Islet precursor cell (in vitro differentiated cells): ENCODE measurements at places on chromosomes 12 and 14.

DNA sequence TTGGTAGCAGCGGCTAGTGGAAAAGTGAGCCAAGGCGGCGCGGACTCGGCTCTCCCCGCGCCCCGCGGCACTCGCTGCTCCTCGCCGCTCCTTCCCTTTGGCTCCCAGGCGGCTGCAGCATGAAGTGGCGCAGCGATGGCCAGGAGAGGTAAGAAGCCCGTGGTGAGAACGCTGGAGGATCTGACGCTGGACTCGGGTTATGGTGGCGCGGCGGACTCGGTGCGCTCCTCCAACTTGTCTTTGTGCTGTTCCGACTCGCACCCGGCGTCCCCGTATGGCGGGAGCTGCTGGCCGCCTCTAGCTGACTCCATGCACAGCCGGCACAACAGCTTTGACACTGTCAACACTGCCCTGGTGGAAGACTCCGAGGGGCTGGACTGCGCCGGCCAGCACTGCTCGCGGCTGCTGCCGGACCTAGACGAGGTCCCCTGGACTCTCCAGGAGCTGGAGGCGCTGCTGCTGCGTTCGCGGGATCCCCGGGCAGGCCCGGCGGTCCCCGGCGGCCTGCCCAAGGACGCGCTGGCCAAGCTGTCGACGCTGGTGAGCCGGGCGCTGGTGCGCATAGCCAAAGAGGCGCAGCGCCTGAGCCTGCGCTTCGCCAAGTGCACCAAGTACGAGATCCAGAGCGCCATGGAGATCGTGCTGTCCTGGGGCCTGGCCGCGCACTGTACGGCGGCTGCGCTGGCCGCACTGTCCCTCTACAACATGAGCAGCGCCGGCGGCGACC, 225.6 kb upstream of the CRY1 start:
- peak; percentile 85 for DNase-seq

DNA sequence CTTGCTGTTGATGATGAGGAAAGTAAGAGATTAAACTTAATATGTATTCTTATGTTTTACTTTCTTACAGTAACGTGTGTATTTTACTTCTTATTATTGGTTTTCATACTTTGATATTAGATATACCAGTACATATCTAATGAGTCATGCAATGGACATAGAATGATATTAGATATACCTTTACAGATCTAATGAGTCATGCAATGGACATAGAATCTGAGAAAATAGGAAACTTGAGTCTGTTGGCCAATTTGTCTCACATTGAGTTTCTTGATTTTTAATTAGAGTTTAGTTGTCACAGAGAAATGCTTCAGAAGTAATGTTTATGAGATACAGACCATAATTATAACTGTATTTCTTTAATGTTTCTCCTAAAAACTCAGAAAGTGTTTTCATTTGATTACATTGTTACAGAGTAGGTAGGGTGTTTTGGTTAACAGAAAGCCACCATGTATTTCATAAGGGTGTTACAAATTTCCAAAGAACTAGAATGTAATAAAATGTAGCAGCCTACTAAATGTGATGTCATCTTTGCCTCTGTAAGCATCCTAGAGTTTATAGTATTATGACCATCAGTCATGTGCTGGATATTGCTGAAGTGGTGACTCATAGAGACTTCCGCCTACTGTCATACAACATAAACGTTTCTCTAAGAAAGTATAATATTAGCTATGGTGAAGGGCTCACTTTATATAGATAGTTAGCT, 3.0 kb downstream of the GAS2L3 start:
- DNase-seq, result no peak

DNA sequence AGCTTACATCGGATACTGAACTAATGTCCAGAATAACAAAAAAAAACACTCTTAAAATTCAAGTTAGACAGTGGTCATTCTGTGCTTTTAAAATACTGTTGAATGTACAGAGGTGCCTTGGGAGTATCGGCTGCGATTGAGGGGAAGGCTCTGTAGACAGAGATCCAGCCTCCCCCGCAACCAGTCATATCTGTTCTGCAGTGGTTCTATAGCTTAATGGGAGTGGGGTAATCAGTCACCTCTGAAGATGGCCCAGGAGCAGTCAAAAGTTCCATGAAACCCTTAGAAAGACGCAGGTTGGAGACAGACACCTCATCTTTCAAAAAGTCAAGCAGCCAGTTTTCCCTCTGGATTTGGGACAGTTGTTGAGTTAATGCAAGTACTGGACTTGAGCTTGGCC, 1486.6 kb upstream of the TMEM132C start:
- DNase-seq, result no peak

GRCh38 chr14:30085943-30086342, 158.3 kb upstream of the PRKD1 start:
- DNase-seq, result no peak

DNA sequence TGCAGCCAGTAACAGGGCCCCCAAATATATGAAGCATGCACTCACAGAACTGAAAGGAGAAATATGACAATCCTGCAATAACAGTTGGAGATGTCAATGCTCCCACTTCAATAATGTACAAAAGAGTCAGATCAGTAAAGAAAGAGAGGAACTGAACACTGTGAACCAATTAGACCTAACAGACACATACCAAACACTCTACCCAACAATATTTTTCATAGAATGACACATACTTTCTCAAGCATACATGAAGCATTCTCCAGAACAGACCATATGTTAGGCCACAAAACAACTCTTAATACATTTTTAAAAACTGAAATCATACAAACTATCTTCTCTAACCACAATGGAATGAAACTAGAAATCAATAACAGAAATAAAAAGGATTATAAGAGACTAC, 80.2 kb downstream of the ELK3 start:
- DNase-seq, result no peak

GRCh38 chr12:53053218-53054111, 3.6 kb downstream of the TNS2 start:
- DNase-seq, result peak; percentile 94

DNA sequence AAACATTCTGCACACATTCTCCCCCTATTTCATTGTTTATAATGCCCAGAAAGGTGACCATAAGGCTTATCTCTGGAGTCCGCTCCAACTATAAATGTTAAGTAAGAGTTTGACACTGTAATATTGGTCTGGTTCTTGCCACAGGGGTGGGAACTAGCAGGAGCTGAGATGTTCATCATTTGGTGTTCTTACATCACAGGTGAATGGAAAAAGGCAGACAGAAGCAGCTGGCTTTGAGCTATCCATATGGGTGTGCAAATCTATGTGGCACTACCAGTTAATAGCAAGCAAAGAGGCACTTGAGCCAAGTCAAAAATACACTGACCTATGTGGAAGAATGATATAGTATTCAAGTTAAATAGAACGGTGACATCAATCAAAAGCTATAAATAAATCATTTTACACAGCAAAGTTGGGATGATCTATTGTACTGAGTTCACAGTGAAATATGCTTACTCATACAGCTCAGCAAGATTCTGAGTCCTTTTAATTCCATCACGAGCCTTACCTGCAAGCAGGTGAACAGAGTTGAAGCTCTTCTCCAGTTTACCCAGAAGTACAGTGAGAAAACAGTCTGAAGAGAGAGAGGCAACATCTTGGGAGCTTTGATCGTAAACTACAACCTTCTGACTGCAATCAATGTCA, 43.2 kb downstream of the DUSP16 start:
- no peak for DNase-seq

DNA sequence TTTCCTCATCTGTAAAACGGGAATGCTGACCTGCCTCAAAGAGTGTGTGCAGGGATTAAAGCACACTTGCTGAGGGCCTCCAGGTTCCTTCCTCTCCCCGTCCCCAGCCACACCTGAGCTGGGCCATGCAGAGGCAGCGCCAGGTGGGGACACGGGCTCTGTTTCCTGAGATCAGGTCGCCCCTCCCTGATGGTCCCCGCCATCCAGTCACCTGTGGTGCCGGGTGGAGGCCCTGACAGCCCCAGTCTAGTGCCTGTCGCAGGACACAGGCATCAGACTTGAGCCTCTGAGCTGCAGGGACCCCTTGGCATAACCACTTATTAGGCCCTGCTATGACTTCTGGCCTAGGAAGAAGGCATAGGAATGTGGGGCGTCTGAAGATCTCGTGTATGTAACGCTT, 12.5 kb downstream of the CHGA start:
- DNase-seq, result no peak

GRCh38 chr12:40565029-40565633, 127.1 kb upstream of the CNTN1 start:
- no peak for DNase-seq
